ENCODE measurements at places on chromosomes 1 and 21.
A peak's percentile ranks its signal among the peaks of the same experiment; 100 is the strongest.

GRCh38 chr1:156700736-156701531 lies 4.4 kb downstream of the CRABP2 start:
- no peak for DNase-seq

GRCh38 chr21:25254491-25255174 lies 352.6 kb downstream of the MRPL39 start:
- DNase-seq = no peak

DNA sequence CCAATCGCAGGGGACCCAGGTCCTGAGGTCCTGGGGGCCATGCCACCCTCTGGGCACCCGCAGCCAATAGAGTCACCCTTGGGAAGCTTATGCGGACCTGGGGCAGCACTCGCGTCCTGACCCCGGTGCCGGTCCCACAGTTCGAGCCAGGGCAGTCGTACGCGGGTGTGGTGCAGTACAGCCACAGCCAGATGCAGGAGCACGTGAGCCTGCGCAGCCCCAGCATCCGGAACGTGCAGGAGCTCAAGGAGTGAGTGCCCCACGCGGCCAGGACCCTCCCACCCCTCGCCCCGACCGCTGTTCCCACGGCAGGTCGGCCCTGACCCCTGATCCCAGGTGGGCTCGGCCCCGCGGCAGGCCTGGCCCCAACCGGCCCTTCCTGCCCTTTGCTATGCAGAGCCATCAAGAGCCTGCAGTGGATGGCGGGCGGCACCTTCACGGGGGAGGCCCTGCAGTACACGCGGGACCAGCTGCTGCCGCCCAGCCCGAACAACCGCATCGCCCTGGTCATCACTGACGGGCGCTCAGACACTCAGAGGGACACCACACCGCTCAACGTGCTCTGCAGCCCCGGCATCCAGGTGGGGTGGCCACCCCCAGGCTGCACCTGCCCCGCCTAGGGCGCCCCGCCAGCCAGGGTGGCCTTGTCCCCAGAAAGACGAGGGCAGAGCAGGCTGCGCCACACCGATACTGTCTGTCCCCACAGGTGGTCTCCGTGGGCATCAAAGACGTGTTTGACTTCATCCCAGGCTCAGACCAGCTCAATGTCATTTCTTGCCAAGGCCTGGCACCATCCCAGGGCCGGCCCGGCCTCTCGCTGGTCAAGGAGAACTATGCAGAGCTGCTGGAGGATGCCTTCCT lies 20.5 kb downstream of the COL6A1 start:
- no peak for DNase-seq

- no peak for DNase-seq
Measured at GRCh38 chr21:41777951-41778815, 11.3 kb upstream of the RIPK4 start.

DNA sequence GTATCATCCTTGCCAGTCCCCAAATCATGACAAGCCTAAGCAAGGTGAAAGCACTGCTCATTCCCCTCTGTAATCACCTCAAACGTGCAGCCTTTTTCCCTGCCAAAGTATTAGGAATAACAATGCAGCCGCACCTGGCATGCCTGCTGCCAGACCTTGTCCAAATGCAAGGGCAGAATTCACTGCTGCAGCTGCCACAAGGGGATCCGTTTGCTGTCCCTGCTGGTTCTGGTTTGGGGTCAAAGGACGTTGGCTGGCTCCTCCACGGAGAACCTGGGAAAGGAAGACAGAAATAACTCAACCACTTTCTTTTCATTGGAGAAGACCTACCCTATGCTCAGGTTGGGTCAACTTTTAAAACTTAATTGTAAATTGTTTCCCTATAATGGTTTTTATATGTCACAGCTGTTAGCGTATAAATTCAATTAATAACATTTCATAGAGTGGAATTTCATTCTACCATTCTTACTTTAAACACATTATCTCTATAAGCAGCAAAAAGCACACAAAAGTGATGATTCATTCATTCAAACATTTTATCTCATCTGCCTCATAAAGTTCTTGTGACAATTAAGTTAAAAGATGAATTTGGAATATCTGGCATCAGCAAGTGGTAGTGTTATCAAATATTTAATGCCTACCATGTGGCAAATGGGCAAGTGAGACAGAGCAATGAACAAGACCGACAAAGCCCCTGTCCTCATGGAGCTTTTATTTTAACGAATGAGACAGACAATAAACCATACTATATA lies 59.8 kb upstream of the SDC3 start:
- DNase-seq = no peak

DNA sequence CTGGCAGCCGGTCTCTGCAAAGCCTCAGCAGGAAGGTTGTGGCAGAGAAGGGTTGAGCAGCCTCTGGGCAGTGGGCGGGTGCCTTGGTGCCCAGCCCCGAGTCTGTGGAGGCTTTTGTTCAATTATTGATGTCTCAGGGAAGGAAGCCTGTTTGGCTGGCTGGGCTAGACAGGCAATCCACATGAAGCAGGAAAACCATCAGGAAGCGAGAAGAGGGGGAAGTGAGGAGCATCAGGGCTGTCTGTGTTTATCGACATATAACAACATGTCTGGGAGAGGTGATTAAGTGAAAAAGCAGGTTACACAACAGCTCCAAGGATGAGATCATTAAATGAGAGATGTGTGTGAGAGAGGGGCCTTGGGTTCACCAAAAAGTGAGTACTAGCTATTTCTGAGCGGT lies 105.4 kb downstream of the UBE2U start:
- DNase-seq = no peak

GRCh38 chr1:228725178-228725577 lies 10.1 kb upstream of the RHOU start:
- no peak for DNase-seq

DNA sequence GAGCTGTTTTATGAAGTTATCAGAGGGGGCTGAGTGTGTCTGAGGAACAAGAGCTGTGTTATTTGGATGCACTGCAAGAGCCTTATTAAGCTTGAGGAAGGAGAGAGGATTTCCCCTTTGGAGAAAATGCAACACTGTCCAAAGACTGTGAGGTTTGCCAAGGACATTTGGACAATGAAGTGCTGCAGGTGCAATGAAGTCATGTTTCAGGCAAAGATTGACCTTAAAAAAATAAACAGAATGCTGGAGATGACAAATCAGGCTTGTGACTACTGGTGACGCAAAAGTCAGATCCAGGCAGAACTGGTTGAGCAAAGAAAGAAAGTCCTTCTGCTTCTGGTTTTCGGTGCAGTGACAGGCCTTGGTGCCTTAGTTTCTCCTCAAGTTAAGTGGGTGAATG lies 125.2 kb upstream of the KIAA0040 start:
- no peak for DNase-seq

GRCh38 chr21:44742418-44743153 lies 31.2 kb upstream of the TSPEAR start:
- no peak for DNase-seq

- no peak for DNase-seq
Measured at GRCh38 chr1:12168451-12169160, 1.8 kb downstream of the TNFRSF1B start.

- DNase-seq = no peak
Measured at GRCh38 chr1:109243860-109244552, 5.3 kb upstream of the CELSR2 start.

DNA sequence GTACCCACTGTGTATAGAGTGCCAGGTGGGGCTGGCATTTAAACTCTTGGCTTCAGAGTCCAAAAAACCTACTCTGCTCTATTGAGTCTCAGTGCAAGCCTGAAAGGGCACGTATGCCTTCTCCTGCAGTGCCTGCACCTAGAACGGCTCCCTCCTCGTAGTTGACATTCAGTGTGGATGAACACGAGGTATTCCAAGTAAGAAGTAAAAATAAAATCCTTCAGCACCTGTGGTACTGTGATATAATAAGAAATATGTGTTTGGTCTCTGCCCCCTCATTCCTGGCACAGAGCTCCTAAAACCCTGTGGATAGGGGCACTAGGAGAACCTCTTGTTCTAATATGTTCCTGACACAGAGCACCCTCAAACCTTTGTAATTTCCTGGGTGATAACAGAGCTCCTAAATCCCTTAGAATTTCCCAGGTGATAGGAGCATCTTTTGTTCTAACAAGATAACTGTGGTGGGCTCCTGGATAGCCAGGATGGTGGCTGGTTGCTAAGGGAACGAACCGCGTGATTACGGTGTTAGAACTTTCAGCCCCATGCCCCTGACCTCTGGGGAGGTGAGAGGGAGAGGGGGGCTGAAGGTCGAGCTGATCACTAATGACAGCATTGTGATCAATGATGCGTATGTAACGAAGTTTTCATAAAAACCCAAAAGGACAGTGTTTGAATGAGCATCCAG lies 16.8 kb downstream of the UCK2 start:
- DNase-seq = no peak

- DNase-seq = no peak
Measured at GRCh38 chr1:119549719-119550132, 42.7 kb downstream of the HSD3B1 start.

GRCh38 chr1:85166351-85166750 lies 34.5 kb downstream of the SYDE2 start:
- no peak for DNase-seq

- DNase-seq = peak; percentile 95
Measured at GRCh38 chr1:47437447-47438164, at the start of gene FOXD2. Gene FOXD2 (plus strand): TSS chr1:47438044. CDS start chr1:47438136, 92 bp downstream.

GRCh38 chr1:23922321-23922943 lies 9.3 kb upstream of the CNR2 start:
- DNase-seq = no peak

DNA sequence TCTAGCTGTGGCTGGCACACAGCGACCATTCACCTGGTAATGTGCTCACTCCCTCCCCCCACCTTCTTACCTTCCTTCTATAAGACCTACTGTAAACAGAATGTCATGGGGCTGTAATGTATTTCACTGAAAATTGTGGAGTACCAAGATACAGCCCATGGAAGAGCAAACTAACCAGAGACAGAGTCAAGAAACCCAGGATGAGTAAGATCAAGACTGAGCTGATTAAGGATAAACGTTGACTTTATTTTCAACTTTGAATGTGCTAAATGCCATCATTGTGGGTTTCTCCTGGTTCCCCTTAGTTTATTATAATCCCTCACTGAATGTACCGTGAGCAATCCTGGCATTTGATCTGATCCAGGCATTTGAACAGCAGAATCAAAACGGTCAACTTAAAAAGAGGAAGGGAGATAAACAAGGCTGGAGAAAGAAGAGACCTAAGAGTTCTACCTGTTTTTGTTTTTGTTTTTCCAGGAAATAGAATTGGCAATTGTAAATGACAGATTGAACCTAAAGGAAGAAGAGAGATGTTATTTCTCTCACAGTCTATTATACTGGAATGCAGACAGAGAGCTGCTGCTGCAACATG lies 16.1 kb upstream of the ATP1B1 start:
- no peak for DNase-seq

GRCh38 chr1:55700359-55701130 lies 485.4 kb upstream of the USP24 start:
- no peak for DNase-seq

- no peak for DNase-seq
Measured at GRCh38 chr1:19331262-19331878, 19.2 kb downstream of the SLC66A1 start.

DNA sequence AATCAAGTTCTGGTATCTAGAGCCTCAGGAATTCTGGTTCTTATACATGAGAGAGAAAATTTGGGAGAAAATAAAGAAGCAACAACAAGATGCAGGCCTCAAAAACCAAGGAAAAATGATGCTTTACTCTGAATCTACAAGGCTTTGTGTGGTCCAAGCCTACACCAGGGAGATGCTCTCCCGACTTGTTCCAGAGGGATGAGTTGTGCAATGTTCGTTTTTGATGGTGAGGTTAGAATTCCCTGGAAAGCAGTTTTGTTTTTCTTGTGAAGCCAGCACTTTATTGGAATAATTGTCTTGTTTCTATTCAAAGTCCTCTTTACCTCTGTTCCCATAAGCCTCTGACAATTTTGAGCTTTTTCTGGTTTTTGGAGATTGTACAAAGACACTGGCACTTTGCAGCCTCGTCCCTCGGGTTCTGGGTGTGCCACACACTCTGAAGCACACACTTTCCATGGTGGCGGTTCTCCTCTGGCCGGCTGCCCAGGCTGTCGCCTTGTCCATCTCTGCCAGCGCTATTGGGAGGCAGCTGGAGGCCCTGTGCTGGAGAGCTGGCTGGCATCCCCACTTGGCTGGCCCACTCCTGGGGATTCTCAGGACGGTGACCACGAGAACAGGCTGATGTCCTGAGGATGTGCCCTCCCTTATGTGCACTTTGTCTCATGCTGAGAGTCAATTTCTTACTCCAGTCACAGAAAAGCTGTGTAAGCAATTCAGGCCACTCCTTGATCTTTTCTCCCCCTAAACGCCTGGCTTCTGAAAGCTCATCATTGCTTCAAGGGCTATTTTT lies 70.2 kb downstream of the EDEM3 start:
- no peak for DNase-seq

DNA sequence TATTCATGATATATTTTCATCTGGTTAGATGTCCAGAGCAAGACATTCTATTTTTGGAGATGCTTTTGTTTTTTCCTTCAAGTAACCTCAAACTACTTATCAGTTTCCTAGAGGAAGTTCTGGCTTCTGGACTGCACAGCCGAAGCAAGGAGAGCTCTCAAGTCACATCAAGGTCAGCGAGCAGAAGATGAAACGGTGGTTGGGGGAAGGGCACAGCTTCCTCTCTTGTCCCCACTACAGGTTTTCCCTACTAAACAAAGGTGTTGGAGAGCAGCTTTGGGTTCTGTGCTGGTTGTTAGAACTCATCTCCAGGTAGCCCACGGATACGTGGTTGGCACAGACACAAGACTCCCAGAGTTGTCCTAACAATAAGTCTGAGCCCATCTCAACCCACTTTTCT lies 5.1 kb upstream of the PLEKHO1 start:
- no peak for DNase-seq

DNA sequence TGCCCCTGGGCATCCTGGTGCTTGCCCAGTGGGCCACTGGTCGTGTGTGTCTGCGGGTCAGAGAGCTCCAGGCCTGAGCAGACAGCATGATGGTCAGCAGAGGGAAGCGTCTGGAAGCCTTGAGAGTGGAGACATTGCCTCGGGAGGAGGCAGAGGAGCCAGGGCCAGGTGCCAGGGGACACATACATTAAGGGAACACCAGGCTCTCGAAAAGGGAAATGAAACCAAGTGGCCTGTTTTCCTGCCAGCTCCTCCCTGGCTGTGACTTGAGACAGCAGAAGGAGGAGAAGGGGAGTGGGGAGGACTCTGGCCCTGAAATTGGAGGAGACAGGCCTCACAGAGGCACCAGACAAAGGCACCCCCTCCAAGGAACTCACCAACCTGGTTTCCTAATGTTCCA lies 62.4 kb upstream of the LRP8 start:
- no peak for DNase-seq

DNA sequence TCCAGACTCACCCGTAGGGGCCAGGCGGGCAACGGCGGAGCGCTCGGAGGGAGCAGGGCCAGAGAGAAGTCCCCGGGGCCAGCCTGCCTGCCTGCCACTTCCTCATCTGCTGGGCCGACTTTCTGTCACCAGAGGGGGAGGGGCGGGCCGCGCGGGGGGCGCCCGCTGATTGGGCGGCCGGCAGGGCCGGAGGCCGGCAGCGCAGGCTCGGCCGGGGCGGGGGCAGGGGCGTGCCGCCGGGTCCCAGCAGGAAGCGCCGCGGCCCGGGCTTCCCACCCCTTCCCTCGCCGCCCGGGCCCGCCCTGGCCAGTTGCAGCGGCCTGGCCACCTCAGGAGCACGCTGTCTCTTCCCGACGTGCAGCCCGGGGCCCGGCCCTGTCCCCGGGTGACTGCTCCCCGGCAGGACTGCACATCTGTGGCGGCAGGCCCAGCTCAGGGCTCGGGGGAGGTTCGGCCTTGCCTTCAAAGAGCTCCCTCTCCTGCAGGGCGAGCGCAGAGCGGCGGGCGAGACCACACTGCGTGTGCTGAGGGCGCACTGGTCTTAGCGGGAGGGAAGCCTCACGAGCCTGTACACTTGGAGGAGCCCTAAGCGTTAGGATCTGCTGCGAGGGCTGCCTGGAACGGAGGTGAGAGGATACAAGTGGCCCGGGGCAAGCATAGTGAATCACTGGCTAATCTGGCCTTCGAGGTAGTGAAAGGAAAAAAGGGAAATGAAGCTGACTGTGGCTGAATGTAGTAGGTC lies at the start of gene ELOVL1:
Gene ELOVL1 (minus strand): TSS at position 108 of the 742 bp plus-strand sequence. CDS start 2,402 bp downstream, outside the sequence.
- peak; percentile 70 for DNase-seq

All from stimulated activated CD4-positive, alpha-beta T cell treated with anti-CD3 and anti-CD28 coated beads, Interleukin-1b, Interleukin-23, amount 100 ng/mL, for 4 hours (primary cell).